ENCODE measurements at places on chromosomes 11 and 22. TPM values are rescaled to one million over a fixed set of nuclear protein-coding genes. Genes with fewer than 3 reads are reported as not detected.
A peak's percentile ranks its signal among the peaks of the same experiment; 100 is the strongest.

DNA sequence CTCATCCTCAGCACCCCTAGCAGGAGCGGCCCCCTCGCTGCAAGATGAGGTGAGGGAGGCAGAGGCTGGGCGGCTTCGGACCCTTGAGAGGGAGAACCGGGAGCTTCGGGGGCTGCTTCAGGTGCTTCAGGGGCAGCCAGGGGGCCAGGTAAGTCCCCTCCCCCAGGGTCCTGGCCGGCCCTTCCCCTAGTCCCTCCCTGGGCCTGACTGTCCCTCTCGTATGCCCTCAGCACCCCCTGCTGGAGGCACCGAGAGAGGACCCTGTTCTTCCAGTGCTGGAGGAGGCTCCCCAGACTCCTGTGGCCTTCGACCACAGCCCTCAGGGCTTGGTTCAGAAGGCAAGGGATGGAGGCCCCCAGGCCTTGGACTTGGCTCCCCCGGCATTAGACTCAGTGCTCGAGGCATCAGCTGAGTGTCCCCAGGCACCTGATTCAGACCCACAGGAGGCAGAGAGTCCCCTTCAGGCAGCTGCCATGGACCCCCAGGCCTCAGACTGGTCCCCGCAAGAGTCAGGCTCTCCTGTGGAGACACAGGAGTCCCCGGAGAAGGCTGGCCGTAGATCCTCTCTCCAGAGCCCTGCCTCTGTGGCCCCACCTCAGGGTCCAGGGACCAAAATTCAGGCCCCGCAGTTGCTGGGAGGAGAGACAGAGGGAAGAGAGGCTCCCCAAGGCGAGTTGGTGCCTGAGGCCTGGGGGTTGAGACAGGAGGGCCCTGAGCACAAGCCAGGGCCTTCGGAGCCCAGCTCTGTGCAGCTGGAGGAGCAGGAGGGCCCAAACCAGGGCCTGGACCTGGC lies 4.0 kb downstream of the CCDC88B start:
- no peak for DNase-seq

The FLRT1 gene
- total RNA-seq: not detected

DNA sequence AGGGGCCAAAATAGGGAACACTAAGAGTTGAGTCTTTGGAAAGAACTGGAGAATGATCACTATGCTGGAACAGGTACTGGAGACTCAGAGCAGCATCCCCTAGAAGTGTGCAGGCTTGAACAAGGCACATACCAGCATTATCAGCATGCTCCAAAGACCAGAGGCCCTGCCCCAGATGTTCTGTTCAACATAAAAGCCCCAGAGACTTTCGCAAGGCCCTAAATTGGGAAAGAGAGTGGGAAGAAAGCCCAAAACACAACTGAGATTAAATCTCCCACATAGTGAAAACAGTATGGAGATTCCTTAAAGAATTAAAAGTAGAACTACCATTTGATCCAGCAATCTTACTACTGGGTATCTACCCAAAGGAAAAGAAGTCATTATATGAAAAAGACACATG lies 9.4 kb downstream of the CNGA4 start:
- DNase-seq: no peak

DNA sequence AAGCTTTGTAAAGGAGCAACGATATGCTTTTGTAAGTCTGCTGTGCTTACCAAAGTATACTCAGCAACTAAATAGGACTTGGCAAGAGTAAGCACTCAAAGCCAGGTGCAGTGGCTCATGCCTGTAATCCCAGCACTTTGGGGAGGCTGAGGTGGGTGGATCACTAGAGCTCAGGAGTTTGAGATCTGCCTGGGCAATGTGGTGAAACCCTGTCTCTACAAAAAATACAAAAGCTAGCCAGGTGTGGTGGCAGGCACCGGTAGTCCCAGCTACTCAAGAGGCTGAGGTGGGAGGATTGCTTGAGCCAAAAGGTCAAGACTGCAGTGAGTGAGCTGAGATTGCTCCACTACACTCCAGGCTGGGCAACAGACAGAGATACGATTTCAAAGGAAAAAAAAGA lies 67.5 kb downstream of the PAK1 start:
- DNase-seq: no peak

- no peak for DNase-seq
Observed at GRCh38 chr22:44665115-44665514, 36.9 kb upstream of the PRR5 start.

The OR8H3 gene
- total RNA-seq: not detected

DNA sequence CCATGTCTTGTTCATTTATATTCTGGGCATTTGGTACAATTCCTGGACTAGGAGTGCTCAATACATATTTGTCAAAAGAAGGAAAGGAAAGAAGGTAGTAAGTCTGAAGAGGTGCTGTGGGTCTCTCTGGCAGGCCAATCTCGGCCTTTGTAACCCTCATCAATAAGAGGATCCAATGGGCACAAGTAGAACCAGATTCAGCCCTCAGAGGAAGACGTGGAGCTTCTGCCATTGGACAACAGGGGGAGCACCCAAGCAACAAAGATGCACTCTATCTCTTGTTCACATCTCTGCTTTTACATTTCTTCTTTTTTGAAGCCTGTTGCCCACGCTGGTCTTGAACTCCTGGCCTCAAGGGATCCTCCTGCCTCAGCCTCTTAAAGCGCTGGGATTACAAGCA lies 2.2 kb upstream of the VPS11 start:
- DNase-seq: peak; percentile 55

- DNase-seq: no peak
Observed at GRCh38 chr22:48781391-48781790, 1046.3 kb downstream of the BRD1 start.

Measured in B cell (primary cell).